ENCODE measurements at places on chromosomes 12 and 14.

DNA sequence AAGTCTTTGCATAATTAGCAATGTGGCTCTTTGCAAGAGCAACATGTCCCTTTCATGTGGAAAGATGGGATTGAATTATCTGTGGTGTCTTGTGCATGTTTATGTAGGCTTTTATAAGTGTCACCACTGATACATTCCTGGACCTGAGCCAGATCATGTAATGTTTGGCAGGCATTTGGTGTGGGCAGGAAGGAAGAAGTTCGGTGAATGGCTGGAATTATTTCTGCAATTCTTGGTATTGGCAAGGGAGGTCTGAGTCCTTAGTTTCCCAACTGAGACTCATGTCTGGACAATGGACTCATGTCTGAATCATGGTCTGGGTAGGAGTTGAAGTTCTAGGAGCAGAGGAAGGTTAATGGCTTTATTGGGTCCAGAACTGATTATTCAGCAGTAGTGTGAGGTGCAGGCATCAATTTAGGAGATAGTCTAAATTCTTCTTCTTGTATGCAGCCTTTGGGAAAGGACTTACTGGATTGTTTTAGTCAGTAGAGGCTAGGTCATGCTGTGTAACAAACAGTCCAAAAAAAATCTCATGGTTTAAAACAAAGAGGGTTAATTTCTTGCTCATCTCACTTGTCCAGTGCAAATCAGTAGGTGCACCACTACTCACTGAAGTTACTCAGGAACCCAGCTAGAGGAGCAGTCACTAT lies 186.5 kb upstream of the LHX5 start:
- DNase-seq, result no peak

GRCh38 chr12:31488737-31489338 lies 102.1 kb downstream of the DENND5B start:
- no peak for DNase-seq

- DNase-seq, result no peak
Observed at GRCh38 chr14:68341411-68342212, 451.3 kb downstream of the ZFP36L1 start.

- DNase-seq, result no peak
Observed at GRCh38 chr12:43277651-43278540, 274.1 kb downstream of the ADAMTS20 start.

DNA sequence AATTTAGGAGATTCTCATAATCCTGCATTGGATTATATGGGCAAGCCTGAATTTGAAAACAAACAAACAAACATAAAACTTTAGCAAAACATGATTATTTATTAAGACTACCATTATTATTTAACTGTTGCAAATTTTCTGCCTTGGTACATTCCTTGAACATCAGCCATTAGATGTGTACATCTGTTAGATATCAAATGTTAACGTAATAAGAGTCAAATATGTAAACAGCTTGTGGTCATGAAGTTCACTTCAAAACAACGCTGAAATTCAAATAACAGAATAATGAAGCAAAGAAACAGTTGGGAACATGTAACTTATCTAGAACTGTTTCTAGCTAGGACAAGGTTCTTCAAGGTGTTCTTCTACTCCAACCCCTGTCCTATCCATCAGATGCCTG lies 14.3 kb upstream of the TMX1 start:
- no peak for DNase-seq

DNA sequence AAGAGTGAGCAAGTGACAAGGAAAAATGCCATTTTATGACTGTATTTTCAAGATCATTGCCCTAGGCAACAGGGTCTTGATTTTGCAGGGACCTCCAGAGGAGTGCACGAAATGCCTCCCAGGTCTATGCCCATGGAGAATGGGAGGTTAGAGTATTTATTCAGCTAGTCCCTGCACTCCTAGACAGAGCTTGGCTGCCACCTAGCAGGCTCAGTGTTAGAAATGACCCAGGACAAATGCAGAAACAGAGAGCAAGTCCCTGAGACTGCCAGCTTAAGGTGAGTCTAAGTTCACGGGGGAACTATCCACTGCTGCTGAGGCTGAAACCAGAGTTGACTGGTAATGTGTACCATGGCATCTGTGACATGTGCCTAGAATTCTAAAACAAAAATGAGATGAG lies 506.4 kb downstream of the MED13L start:
- no peak for DNase-seq

DNA sequence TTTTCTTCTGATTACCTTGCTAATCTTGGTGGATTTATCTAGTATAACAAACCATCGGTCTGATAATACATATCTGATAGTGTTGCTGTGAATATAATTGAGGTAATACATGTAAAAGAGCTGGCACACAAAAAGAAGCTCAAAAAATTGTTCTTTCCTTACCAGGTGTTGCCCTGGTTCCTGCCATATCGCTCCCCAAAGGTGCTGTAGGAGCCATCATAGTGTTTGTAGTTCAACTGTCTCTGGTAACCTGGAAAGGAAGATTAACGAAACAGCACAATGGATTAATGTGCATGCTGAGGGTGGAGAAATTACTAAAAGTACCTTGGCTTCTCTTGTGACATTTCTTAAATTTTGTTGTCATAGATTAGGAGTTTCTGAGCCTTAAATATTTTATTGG lies 36.6 kb downstream of the A2M start:
- no peak for DNase-seq

GRCh38 chr14:52189325-52189724 lies 78.2 kb upstream of the PTGDR start:
- no peak for DNase-seq

GRCh38 chr12:2453076-2453760 lies 341.6 kb upstream of the FKBP4 start:
- no peak for DNase-seq

- no peak for DNase-seq
Observed at GRCh38 chr14:59276235-59276634, 87.8 kb downstream of the DAAM1 start.

GRCh38 chr12:105756961-105757360 lies 381.8 kb downstream of the NUAK1 start:
- no peak for DNase-seq

DNA sequence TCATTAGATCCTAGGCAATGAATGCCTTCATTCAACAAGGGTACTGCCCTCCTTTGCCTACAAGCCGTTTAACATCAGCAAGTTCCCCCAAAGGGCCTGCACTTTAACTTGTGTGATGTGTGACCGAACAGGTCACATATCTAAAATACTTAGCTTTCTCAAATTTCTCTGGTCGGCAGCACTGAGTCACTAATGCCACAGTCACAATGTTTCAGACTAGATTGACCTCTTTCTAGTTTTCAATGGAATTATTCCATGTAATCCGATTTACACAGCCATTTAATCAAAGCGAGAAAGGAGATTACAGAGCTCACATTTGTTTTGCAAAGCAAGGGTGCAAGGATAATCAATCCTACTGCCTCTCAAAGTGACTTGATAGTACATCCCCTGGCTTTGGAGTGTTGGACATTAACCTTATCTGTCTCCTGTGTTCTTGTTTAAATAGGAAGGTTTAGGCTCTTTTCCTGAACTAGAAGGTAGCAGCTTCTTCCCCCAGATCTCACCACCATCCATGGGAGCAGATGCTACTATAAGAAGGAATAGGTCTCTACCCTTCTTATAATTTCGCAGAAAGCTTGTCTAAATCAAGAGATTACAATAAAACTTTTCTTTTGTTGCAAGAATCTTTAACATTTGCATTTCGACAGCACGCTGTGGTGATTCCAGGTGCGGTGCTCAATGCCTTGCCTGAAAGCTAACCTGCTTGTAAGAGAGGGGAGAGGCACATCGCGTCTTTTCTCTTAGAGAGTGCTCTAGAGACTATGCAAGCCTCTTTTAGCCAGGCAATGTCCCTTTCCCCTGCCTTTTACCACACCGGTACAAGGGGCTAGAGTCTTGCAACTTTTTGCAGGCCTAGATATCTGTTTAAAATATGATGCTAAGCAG lies 1.8 kb downstream of the KITLG start:
- no peak for DNase-seq

DNA sequence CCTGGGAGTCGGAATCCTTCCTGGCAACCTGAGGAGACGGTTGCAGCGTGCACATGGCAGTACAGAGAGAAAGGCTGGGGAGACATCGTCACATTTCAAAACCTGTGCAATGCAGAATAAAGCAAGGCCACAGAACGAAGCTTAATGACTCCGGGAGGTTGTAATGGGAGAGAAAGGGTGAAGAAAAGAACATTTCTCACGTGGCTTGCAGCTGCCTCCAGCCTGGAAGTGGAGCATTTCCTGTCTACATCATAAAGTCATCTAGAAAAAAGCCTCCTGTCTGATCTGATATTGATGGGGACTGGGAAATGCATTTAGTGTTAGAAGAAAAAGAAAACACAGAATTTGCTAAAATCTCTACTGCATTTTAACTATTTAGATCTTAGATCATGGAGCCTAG lies 209.3 kb downstream of the TMEM132C start:
- no peak for DNase-seq

GRCh38 chr12:26469421-26470180 lies 274.2 kb downstream of the SSPN start:
- DNase-seq, result no peak

DNA sequence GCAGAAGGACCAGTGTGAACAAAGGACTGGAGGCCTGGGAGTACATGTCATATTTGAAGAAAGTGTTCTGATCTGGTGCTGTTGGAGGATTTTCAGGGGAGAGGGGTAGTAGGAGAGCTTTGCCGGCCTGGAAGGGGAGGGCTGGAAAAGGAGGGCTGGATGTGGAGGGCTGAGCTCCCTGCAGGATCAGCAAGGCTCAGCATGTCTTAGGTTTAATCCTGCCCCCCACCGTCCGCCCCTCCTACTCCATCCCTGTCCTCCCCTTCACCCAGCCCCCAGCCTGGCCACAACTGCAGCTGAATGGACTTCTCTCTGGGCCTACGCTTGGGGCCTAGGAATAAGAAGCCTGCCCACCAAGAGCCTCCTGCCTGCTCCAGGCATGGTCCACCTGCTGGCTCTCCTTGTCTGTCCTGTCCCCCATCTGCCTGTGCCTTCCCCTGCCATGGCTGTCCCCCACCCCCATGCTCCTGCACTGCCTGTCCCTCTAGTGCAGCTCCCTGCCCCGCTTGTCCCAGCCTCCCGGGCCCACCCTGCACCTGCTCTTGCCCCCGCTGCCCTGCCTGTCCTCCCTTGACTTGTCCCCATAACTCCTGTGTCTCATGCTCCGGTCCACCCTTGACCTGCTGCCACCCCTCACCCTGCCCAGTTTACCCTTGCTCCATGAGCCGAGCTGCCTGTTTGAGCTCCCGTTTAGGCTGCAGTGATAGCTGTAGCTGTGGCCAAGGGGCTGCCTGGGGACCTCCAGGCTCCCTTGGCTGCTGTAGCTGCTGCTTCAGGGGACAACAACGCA lies 9.8 kb upstream of the RARG start:
- DNase-seq, result no peak

Measured in CD14-positive monocyte (primary cell).